Dermis blood vessel endothelial cell (primary cell): ENCODE measurements at places on chromosomes 6 and 20.

GRCh38 chr20:63748934-63749270, 9.3 kb downstream of the SLC2A4RG start:
- DNase-seq: no peak

DNA sequence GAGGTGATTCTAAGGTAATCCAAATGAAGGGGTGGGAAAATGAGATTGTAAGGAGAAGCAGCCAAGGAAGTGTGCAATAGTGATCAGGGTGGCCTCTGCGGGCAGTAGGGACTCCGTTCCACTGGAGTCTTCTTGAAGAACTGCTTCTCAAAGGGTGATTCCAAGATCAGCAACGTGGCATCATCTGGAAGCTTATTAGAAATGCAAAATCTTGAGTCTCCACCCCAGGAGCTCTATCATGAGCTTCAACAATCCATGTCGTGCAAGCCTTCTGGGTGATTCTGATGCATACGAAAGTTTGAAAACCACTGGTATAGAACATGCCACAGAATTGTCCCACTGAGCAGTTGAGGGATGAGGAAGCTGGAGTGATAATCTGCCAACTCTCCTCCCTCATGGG, 31.4 kb downstream of the SCP2D1 start:
- no peak for DNase-seq

GRCh38 chr20:36063916-36064657, 90.5 kb upstream of the EPB41L1 start:
- DNase-seq: no peak

DNA sequence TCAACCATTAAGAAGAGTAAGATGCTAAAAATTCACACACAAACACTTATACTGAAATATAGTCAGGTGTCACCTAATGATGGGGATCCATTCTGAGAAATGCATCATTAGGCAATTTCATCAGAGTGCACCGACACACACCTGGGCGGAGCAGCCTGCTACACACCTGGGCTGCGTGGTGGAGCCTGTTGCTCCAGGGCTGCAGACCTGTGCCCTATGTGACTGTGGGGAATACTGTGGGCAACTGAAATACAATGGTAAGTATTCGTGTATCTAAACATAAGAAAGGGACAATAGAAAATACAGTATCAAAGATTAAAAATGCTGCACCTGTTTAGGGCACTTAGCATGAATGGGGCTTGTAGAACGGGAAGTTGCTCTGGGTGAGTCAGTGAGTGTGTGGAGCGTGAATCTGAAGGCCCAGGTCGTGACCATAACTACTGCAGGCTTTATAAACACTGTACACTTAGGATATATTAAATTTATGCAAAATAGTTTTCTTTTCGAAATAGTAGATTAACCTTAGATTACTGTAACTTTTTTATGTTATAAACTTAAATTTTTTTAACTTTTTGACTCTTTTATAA, 124.4 kb upstream of the AFDN start:
- DNase-seq: peak; percentile 75

DNA sequence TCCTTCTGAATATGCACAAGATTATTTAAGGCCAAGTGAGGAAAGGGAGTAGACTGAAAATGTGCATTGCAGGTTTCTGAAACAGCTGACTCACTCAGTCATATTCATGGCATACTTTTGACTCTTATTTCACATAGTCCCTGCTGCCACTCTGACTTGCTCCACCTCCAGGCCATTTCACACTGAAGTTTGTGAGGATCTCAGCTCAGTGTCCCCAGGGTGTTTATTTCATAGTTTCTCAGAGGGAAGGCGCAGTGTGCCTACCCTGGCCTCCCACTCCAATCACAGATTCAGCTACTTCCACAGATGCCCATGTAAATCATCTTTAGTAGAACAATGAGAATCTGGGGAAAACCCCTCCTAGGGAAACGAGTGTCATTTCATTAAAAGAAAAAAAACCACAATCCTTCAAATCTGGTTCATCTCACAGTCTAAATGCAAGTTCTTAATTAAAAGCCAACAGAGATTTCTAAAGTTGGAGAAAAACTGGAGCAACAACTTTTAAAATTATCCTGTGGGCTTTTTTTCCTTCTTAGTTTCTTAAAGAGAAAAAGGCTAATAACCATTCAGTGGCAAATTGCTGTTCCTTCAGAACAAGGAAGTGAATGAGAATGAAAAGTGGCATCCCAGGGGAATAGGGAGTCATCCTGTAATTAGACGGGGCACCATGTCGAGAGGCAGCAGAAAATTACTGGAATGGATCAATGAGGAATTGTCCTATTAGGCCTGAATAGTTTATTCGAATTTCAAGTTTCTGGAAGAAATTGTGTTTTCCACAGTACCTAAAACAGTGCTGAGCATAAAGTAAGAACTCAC, 133.6 kb downstream of the TFAP2B start:
- DNase-seq: peak; percentile 15

DNA sequence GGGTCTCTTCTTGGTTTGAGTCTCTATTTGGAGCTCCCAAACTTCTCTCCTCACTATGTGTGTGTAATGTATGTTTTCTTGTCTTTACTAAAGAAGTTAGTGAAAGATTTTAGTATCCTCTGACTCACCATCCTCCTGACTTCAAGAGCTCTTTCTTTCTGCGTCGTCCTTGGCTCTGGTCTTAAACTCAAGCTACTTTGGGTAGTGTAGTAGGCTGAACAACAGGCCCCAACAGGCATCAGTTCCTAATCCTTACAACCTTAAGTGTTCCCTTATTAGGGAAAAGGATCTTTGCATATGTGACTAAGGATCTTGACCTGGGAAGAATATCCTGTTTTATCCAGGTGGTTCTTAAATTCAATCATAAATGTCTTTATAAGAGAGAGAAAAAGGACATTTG, 810.2 kb downstream of the MAFB start:
- no peak for DNase-seq

DNA sequence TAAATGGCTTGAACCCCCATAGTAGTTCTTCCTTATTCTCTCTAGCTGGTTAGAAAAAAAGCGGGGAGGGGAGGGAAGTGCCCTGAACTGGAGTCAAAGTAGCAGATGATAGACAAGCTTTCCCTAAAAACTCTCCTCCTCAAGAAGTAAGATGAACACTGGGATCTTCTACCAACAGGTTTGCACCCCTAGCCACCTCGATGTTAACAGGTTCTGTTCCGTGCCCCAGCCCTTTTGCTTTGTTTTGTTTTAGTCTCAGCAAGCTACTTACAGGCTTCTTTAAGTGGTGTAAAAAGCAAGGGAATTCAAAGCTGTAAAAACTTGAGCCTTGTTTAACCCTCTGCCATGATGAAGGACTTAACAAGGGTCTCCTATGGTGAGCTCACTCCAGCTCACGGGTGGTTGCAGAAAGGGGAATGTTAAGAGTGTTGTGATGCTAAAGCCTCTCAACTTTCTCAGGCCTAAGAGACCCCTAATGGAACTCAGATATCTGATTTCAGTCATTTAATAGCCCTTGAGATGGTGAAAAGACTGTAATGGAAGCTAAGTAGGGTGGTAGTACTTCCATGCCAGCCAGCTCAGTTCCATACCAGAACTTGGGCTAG, 106.0 kb downstream of the FOXO3 start:
- DNase-seq: no peak

DNA sequence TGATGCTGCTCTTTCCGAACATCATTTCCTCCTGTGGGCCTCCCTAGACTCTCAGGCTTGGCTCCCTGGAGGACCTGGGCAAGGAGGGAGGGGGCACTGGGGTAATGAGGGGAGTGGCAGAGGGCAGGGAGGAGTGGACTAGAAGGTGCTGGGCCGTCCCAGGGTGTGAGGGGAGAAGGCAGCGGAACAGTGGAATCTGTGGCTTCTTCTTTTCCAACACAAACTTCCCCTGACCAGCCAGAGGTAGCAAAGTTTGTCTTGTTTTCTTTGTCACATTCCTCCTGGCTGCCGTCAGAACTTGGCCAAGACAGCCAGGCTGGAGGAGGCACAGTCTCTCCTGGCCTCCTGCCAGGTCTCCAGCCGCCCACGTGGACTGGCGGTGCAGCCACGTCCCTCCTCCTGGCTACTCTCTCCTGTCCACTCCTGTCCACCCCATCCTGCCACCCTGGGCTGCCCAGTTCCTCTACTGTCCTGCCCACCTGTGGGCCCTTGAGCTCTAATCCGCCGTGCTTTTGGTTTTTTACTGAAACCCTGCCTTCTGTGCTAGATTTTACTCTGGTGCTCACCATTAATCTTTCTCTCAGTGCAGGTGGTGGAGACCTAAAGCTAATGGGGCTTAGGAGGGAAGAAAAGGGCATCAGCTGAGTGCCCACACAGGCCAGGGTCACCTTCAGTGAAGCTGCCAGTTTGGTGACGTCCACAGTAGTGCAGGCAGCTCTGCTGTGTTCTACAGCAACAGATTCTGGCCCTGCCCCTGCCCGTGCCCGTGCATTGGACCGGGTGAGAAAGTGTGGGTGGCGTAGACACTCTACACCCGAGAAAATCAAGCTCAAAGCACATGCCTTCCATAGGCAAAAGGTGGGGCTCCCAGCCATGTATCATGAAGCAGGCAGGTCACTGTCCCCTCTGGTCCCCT, 2.8 kb upstream of the CDSN start:
- peak; percentile 91 for DNase-seq

- peak; percentile 95 for DNase-seq
Observed at GRCh38 chr20:47725248-47725973, 59.9 kb downstream of the SULF2 start.

DNA sequence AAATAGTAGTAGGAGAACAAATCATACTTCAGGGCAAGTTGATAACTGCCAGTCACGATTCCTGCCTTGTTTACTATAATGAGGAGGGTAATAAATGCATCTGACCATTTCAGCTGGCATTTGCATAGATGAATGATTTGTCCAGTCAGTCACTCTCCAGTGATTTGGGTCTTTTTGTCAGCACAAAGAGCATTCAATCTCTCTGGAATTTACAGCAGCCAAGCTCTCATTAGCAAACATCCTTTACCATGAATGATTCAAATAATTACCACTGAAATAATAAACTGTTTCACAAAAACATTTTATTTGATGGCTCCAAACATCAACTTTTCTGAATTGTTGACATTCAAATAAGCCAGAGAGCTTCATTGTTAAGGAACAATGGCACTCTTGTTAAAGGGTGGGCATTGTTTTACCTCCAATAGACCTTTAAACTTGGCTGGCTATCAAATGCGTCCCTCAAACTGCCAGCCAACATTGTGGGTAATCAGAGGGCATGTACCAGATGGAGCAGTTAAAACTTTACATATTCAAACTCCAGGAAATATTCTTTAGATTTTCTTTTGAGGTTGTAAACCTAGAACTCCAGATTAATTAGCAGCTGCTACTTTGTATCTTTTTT, 30.0 kb upstream of the FBXL4 start:
- peak; percentile 17 for DNase-seq

DNA sequence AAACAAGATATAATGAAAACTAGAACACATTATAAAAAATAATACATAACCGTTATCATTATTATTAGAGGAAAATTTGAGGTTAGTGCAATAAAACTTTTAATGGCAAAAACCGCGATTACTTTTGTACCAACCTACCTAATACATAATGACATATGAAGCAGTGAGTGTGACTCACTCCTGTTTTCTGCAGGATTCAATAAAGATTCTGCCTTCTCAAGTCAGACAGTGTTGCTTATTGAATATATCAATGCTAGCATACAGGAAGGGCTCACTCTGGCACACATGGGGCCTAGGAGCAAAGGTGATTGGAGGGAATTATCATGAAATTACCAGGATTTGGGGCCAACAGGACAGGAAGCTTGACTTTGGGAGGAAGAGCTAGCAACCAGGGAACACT, 230.8 kb upstream of the CEP162 start:
- DNase-seq: no peak

GRCh38 chr6:34792605-34793500, 970 bp downstream of the BLTP3A start:
- DNase-seq: peak; percentile 50

DNA sequence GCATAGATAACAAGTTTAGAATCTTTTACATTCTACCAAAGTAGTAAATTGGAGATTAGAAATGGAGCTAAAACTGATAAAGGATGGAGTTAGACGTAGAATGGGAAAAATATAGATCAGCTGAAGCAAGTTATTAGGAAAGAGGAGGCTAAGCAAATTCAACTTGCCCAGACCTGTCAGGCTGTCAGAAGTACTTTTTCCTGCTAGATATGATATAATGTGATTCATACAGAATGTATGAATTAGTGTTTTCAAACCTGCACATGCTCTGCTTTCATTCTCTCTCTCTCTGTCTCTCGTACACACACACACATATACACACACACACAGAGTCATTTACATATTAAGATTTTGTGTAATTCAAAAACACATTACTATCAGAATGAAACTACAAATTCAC, 133.2 kb upstream of the HDGFL1 start:
- no peak for DNase-seq

DNA sequence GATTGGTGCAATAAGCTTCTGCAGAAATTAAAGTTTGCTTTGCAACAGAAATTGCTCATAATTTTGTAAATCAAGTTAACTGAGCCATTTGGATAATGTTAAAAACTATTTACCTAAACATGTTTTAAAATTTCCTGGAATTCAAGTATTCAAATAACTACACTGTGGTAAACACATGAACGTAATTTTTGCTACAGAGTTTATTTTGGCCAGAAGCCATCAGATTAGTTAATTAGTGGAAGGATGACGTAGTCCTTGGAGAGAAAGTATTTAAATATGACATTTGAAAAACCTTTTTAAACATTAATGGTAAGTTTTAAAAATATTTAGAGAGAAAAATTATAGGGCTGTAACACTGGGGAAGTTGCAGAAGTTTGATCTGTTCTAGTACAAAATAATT, 121.2 kb upstream of the UST start:
- DNase-seq: no peak

DNA sequence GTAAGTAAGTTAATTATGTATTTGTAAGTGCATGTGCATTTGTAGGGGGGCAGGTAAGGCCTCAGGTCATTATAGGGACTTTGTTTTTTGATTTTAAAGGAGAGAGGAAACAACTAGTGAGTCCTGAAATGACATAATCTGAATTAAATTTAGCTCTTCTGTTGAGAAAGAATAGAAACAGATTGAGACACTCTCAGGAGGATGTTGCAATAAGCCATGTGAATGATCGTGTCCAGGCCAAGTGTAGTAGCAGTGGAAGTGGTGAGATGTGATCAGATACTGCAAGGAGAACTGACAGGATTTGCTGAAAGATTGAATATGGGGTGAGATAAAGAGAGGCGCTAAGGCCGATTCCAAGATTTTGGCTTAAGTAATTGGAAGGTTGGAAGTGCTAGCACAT, 2.6 kb upstream of the CENPW start:
- DNase-seq: no peak

GRCh38 chr6:108561742-108562502, 1.2 kb downstream of the FOXO3 start:
- peak; percentile 42 for DNase-seq

DNA sequence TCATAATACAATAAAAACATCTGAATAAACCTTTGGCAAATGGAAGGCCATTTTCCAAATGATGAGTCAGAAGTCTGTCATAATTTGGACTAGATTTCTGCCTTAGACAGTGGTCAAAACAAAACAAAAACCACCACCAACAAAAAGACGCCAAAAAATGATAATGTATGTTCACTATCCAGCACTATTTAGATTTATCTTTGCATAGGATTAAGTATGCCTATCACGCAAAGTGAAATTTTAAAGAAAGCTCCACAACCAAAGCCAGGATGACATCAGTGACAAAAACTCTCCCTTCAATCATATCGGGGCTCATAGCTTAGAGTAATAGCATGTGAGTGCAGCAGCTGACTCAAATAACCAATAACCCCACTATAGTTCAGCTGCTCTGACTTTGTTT, 201.9 kb downstream of the MOXD1 start:
- DNase-seq: peak; percentile 25

- DNase-seq: no peak
Observed at GRCh38 chr6:96157018-96157565, 141.3 kb downstream of the FUT9 start.

- no peak for DNase-seq
Observed at GRCh38 chr6:44478158-44478557, 90.7 kb downstream of the CDC5L start.

- peak; percentile 85 for DNase-seq
Observed at GRCh38 chr6:169654598-169655391, 47.0 kb downstream of the WDR27 start.
